ENCODE measurements at places on chromosomes 3 and 15. TPM values are rescaled to one million over a fixed set of nuclear protein-coding genes. Genes with fewer than 3 reads are reported as not detected.

- DNase-seq: peak; percentile 47
These were observed 6.9 kb downstream of the LRRC2 start for GRCh38 chr3:46559091-46559704.

- DNase-seq: no peak
These were observed 254.5 kb upstream of the SOX2 start for GRCh38 chr3:181457190-181457589.

Gene CYP11A1
- 0.08 TPM for polyA plus RNA-seq

Gene LRTM1
- not detected for polyA plus RNA-seq
